RKO (cell line): ENCODE measurements at places on chromosomes 3 and 15.

GRCh38 chr3:149224736-149225594 is 3.3 kb upstream of the CP start:
- peak; percentile 77 for DNase-seq

- no peak for DNase-seq
Observed at GRCh38 chr3:39385456-39386090, 2.4 kb downstream of the SLC25A38 start.

DNA sequence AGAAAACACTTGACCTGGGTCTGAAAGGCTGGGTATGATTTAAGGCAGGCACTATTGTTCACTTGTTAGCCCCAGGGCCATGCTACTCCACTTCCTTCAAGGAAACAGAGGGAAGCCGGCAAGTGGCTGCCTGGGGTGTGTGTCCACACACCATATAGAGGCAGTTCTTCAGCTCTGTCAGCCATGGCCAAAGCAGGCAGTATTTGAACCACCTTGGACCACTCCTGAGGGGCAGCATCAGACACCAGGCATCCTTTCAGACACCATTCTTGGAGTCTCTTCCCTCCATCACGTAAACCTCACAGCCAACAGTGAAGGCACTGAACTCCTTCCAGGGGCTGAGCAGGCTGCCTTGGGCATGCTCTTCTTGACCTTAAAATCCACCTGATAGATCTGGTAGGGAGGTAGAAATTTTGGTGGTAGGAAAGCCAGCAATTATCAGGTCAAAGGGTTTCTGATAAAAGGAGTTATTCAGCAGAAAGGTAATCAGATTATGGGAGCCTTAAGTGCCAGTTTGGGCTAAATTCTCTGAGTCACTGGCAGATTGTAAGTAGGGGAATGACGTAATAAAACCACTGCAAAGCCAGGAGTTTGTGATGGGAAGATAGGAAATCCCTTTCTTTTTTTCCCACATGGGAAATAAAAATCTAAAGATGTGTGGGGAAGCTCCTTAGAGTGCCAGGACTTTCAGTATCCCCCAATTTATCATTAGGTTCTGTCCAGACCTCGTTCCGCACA is 20.2 kb downstream of the TGFBR2 start:
- DNase-seq = no peak

- DNase-seq = peak; percentile 80
Observed at GRCh38 chr3:159169828-159170227, 368.0 kb downstream of the MFSD1 start.

DNA sequence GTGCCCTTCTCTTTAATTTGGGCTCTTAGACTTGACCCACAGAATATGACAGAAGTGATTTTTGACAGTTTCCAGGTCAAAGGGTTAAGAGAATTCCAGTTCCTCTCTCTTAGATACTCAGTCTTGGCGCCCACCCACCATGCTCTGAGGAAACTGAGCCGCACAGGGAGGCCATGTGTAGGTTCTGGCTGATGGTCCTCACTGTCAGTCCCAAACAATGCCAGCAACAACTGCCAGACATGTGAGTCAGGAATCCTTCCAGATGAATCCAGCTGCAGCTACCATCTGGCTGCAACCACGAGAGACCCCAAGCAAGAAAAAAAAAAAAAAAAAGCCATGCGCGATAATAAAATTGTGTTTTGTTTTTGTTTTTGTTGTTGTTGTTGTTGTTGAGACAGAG is 326.6 kb downstream of the MAGI1 start:
- no peak for DNase-seq

GRCh38 chr3:43023066-43023465 is 44.0 kb downstream of the GASK1A start:
- no peak for DNase-seq

- no peak for DNase-seq
Observed at GRCh38 chr3:26091626-26092025, 301.7 kb downstream of the OXSM start.
